ENCODE measurements at places on chromosomes 5 and 9. TPM values are rescaled to one million over a fixed set of nuclear protein-coding genes. Genes with fewer than 3 reads are reported as not detected.

The YIPF5 gene
- 55.3 TPM for total RNA-seq

The NUDT12 gene
- 18.7 TPM for total RNA-seq

The EIF4EBP3 gene
- total RNA-seq, result not detected

The HK3 gene
- total RNA-seq, result 0.49 TPM

The INSL6 gene
- not detected for total RNA-seq

The NPDC1 gene
- total RNA-seq, result 24.6 TPM

The BSPRY gene
- 0.25 TPM for total RNA-seq

The CCDC183 gene
- total RNA-seq, result 2.2 TPM

The HOMER1 gene
- total RNA-seq, result 80.2 TPM

The TMEM252 gene
- total RNA-seq, result not detected

The AQP7 gene
- not detected for total RNA-seq

The KIF12 gene
- total RNA-seq, result 0.49 TPM

The FOXI1 gene
- total RNA-seq, result not detected

The TEX48 gene
- not detected for total RNA-seq

The SLC6A18 gene
- not detected for total RNA-seq

The TOPORS gene
- total RNA-seq, result 32.5 TPM

The TAF11L10 gene
- total RNA-seq, result not detected

The TYRP1 gene
- 0.49 TPM for total RNA-seq

The MUSK gene
- 0.25 TPM for total RNA-seq
